ENCODE measurements at places on chromosomes 1 and 21.

- peak within 1 kb of the TSS; percentile 97 for H3K27ac ChIP-seq
- no peaks in the 10 kb centered on the region for H3K36me3 ChIP-seq
- H3K27me3 ChIP-seq, result no peaks in the 10 kb centered on the region
- peak; percentile 75 for DNase-seq
- H3K4me1 ChIP-seq, result peaks cover 45% of the 10 kb centered on the region
Measured at GRCh38 chr1:56578963-56579875, at the start of gene PLPP3. Gene PLPP3, minus strand, starts transcription at chr1:56579563. Its CDS starts 547 bp downstream, at chr1:56579016.

GRCh38 chr21:46543306-46543705 is 61.6 kb downstream of the S100B start:
- H3K36me3 ChIP-seq, result peaks cover 45% of the 10 kb centered on the region
- H3K27me3 ChIP-seq, result peaks cover 2% of the 10 kb centered on the region
- no peak overlapping the region for H3K4me3 ChIP-seq
- no peak overlapping the region for H3K27ac ChIP-seq
- no peak for DNase-seq
- H3K4me1 ChIP-seq, result peaks cover 15% of the 10 kb centered on the region

- H3K27me3 ChIP-seq, result no peaks in the 10 kb centered on the region
- no peak overlapping the region for H3K27ac ChIP-seq
- DNase-seq, result no peak
- H3K4me1 ChIP-seq, result no peaks in the 10 kb centered on the region
- no peak overlapping the region for H3K4me3 ChIP-seq
Measured at GRCh38 chr21:43269440-43269839, 100.6 kb downstream of the CRYAA start.

GRCh38 chr1:44103270-44104131 is 15.1 kb upstream of the KLF17 start:
- no peaks in the 10 kb centered on the region for H3K36me3 ChIP-seq
- H3K4me1 ChIP-seq, result no peaks in the 10 kb centered on the region
- DNase-seq, result peak; percentile 61
- H3K27ac ChIP-seq, result no peak overlapping the region

- H3K27ac ChIP-seq, result no peak overlapping the region
- H3K27me3 ChIP-seq, result no peaks in the 10 kb centered on the region
- H3K36me3 ChIP-seq, result peaks cover 50% of the 10 kb centered on the region
- DNase-seq, result no peak
- H3K4me1 ChIP-seq, result no peaks in the 10 kb centered on the region
Measured at GRCh38 chr1:165747632-165748447, 20.8 kb downstream of the TMCO1 start.
